ENCODE measurements at places on chromosomes 13 and 19.

DNA sequence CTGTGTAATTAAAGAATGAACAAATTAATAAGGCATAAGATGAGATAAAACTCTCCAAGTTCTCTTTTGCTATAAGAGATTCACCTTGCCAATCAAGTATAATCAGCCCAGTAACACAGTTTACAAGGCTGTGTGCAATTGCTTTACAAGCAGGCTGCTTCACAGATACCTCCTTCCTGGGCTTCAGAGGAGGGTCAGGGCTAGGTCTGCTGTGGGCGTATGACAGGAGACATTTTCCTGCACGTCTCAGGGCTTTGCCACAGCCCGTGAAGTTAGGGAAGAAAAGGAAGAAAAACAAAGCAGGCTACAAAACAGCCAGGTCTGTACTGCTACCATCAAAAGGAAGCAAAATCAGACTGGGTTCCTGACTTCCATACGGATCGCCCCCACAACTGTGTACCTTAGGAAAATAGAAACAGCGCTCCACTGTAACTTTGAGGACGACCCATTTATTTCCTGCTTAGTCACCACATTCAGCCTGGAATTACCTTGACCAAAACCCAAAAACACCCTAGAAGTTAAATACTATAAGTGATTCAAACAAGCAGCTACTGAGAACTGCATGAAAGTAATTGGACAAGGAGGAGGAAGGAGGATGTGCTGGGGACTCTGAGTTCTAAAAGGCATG lies 12.4 kb downstream of the EFNB2 start:
- DNase-seq, result no peak

DNA sequence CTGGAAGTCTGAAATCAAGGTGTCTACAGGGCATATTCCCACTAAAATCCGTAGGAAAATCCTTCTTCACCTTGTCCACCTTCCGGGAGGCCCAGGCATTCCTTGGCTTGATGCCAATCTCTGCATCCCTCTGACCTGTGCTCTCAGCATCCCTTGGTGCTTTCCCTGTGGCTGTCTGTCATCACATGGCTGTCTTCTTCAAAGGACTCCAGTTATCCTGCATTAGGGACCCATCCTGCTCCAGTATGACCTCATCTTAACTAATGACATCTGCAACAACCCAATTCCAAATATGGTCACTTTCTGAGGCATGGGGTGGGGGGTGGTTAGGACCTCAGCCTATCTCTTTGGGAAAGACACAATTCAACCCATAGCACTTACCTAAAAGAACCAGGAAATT lies 423.8 kb downstream of the IRS2 start:
- no peak for DNase-seq

- DNase-seq, result no peak
These were observed 7.4 kb downstream of the ZNF223 start for GRCh38 chr19:44059229-44059628.

- DNase-seq, result no peak
These were observed 29.3 kb downstream of the SLC7A1 start for GRCh38 chr13:29566206-29566605.

GRCh38 chr13:36337938-36338641 lies 8.1 kb downstream of the SPART start:
- DNase-seq, result no peak

DNA sequence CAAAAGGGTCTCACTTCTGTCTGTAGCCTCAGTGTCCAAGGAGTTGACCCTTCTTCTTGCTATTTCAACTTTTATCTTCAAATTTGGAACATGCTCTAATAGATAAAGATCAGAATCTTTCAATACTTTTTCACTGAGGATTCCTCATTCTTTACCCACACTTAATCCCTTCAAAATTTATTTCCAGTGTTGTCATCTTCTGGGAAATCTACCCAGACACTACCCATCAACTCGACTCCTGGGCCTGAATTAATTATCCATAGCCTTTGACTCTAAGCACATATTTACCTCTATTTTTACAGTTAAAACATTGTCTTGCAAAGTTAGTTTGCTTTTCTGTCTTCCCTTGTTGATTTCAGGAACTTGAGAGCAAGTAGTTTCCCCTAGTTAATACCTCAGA lies 1022.5 kb downstream of the PCDH9 start:
- no peak for DNase-seq

GRCh38 chr19:18894254-18895037 lies 1.5 kb downstream of the CERS1 start:
- no peak for DNase-seq

DNA sequence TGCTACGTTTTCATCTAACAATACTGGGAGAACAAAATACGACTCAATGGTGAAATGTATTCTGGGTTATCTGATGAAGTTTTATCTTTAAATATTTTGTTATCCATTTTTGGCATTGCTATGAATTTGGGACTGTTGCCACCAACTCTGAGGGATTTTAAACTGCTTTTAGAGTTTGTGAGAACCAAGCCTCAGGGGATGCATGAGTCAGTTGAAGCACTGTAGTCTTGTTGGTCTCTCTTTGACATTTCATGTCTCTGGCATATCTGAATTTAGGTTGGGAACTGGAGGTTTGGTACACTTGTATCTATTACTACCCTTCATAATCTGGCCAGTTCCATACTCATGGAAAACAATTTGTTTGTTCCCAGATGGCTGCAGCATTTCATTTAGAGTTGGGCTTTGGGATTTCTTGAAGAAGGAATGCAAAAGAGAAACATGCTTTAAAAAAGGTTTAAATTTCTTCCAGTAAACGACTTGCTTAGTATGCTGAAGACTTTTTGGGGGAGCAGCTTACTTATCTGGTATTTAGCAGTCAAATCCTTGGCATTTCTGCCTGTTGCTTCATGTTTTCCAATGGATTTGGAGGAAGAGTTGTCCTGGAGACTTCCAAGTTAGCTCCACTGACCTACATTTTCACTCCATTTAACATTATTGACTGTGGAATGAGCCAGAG lies 28.9 kb downstream of the ARHGEF7 start:
- no peak for DNase-seq

DNA sequence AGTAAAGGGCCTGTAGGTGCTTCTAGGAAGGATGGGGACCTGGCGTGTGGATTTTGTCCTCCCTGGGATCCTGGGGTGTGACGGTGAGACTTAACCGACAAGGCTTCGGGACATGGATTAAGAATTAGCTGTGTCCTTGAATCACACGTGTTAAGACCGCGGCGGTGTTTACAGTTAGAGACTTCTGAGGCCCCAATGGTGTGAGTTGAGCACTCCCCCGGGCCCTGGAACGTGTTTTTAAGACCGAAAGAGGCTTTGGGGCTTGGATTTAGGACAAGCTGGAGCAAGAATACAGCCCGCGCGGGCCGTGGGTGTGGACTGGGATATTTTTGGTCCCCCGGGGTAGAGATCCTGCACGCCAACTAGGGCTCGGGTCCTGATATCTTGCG lies 1.2 kb upstream of the SLC27A1 start:
- DNase-seq, result no peak

- peak; percentile 43 for DNase-seq
These were observed 55.7 kb downstream of the FAM216B start for GRCh38 chr13:42836930-42837690.

GRCh38 chr13:27813826-27814225 lies 21.5 kb downstream of the GSX1 start:
- no peak for DNase-seq

- DNase-seq, result no peak
These were observed 3.3 kb upstream of the KLK15 start for GRCh38 chr19:50836543-50837195.

- DNase-seq, result no peak
These were observed 12.7 kb downstream of the KLHL26 start for GRCh38 chr19:18649371-18650020.

DNA sequence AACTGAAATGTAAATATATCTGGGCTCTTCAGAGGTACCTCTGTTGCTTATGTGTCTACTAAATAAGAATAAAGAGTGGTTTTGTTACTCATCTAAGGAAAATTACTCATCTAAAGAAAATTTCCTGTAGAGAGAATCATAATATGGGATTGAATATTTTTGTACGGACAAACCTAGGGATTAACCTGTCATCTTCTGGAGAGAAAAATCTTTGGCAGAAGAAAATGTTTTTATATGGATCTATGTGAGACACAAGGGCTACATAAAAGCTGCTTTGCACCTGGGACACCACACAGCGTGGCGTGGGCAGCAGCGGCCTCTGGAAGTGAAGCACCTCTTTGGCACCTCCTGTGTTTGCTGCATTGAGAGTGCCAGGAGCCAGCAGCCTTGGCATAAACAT lies 242.9 kb upstream of the DACH1 start:
- no peak for DNase-seq

All from epithelial cell of proximal tubule (primary cell).